ENCODE measurements at places on chromosomes 7 and 10. TPM values are rescaled to one million over a fixed set of nuclear protein-coding genes. Genes with fewer than 3 reads are reported as not detected.

The OPN1SW gene
- total RNA-seq: not detected

The CCL24 gene
- not detected for total RNA-seq

The ZNF804B gene
- total RNA-seq: not detected

The KIAA1217 gene
- total RNA-seq: 1.0 TPM

The WIPF3 gene
- 0.62 TPM for total RNA-seq

The CNPY1 gene
- total RNA-seq: not detected

The PPP1R17 gene
- not detected for total RNA-seq

The HOXA1 gene
- 3.6 TPM for total RNA-seq

The LAMB1 gene
- 118 TPM for total RNA-seq

The ZNF736 gene
- 0.02 TPM for total RNA-seq

The SYCE1 gene
- total RNA-seq: not detected
